ENCODE measurements at places on chromosomes 13 and 19.

GRCh38 chr13:33869005-33869404, 51.1 kb downstream of the RFC3 start:
- DNase-seq = no peak

- no peak for DNase-seq
Observed at GRCh38 chr13:40682449-40683240, 16.2 kb upstream of the FOXO1 start.

DNA sequence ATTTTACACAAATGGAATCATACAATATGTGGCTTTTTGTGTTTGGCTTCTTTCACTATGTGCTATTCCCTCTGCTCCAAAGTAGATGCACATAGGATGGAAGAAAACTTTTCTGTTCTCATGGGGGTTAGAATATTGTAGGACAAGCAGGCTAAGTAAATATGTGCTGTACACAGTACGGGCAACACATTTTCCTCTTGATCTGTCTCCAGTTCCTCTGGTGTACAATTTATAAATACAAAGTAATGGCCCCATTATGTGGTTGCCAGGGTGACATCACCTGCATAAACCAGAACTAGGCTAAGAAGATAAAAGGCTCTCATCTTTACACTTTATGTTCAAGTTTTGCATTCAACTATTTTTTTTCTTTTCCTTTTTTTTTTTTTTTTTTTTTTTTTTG, 41.0 kb upstream of the SOX21 start:
- no peak for DNase-seq

GRCh38 chr19:283395-283794, 7.8 kb downstream of the PLPP2 start:
- no peak for DNase-seq

GRCh38 chr19:34678085-34678412, 571 bp downstream of the ZNF302 start:
- no peak for DNase-seq

GRCh38 chr19:1243768-1244692, 2.5 kb downstream of the ATP5F1D start:
- peak; percentile 73 for DNase-seq

- DNase-seq = no peak
Observed at GRCh38 chr13:32316501-32316900, 1.2 kb downstream of the BRCA2 start.

DNA sequence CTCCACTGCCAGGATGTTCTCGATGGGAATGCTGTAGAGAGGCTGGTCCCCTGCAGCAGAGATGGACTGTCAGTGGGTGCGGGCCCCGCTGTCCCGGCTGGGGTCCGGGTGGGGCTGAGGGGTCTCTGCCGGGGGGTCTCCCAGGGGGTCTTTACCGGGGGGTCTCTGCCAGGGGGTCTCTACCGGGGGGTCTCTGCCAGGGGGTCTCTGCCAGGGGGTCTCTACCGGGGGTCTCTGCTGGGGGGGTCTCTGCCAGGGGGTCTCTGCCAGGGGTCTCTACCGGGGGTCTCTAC, 25.7 kb upstream of the C13orf46 start:
- no peak for DNase-seq

GRCh38 chr13:36082806-36083205, 48.4 kb downstream of the DCLK1 start:
- DNase-seq = no peak

- no peak for DNase-seq
Observed at GRCh38 chr19:17467471-17468301, 2.6 kb upstream of the SLC27A1 start.

DNA sequence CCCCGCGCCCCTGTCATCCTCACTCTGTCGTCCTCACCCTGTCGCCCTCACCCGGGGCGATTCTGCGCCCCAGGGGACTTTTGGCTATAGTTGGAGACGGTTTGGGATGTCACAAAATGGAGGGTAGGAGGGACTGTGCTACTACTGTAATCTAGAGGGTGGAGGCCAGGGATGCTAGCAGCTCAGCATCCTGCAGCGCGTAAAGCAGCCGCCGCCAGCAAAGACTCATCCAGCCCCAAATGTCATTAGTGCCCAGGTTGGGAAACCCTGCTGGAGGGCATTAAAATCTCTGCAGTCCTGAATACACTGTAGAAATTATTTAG, 362 bp downstream of the ZNF557 start:
- DNase-seq = no peak

GRCh38 chr13:18996221-18996620, 185.4 kb downstream of the TUBA3C start:
- DNase-seq = no peak
